Iris pigment epithelial cell (primary cell): ENCODE measurements at places on chromosomes 5 and 9.

DNA sequence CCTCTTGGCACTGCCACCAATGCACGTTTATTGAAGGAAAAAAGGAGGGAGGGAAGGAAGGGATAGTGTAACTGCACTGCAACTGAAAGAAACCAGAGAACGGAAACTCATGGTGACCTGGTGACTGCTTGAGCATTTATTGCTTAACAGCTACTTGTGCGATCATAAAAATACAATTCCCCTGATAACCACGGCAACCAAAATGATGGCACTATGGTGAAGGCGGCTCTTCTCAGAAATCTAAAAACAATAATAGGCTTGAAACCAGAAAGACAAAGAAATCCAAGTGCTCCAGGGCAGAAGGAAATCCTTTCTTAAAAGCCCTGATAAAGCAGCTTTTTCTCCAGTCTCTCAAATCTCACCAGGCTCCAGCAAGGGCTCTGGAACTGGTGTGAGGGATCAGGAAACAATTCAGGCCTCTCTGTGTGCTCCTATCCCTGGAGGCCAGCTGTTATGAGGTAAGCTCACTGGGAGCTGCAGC lies 1.9 kb downstream of the FBXO10 start:
- DNase-seq, result peak; percentile 76

- DNase-seq, result peak; percentile 55
Observed at GRCh38 chr5:93588352-93589151, 5.5 kb downstream of the NR2F1 start.

DNA sequence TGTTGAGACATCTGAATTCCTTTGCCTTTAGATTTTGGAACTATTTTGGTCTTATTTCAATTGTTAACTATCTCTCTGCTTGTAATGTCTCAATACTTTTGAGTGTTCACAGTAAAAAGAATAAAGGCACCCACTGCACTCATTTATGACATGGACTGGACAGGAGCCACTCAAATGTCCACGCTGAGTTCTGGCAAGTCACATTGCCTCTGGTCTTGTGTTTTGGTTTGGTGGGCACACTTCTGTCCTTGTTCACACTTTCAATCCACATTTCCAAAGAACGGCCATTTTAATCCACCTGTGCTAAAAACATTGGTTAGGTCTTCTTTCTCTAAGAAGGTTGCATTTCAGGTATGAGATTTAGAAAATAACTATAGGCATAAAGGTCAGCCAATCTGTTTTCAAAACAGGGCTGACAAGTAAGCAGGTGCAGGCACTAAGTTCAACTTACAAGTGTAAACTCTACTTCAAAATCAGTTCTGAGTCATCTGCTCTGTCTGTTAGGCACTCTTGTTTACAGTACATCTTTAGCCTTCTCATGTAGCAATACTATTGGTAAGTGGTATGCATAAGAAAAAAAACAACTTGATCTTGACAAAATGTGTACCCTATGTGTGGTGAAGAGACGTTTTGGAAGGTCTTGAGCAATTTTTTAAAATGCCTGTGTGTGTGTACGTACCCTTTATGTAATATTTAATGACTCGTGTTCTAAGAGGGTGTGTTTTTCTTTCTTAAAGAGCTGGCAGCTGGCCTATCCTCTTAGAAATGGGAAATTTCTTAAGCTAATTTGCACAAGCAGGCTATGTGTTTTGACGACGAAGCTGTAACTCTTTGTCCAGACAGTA lies 31.5 kb upstream of the ZFAND5 start:
- DNase-seq, result peak; percentile 96

DNA sequence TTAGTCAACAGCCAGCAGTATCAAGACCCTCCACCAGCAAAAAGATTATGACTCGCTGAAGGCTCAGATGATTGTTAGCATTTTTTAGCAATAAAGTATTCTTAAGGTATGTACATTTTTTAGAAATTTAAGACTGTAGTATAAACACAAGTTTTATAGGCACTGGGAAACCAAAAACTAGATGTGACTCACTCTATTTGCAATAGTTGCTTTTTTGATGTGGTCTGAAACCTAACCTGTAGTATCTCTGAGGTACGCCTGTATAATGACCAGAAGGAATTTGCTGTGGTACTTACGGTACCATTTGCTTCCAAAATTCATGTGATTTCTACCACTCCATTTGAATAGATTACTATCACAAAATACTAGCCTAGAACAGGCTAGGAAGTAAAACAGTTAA lies 60.8 kb downstream of the WDR41 start:
- DNase-seq, result peak; percentile 44

DNA sequence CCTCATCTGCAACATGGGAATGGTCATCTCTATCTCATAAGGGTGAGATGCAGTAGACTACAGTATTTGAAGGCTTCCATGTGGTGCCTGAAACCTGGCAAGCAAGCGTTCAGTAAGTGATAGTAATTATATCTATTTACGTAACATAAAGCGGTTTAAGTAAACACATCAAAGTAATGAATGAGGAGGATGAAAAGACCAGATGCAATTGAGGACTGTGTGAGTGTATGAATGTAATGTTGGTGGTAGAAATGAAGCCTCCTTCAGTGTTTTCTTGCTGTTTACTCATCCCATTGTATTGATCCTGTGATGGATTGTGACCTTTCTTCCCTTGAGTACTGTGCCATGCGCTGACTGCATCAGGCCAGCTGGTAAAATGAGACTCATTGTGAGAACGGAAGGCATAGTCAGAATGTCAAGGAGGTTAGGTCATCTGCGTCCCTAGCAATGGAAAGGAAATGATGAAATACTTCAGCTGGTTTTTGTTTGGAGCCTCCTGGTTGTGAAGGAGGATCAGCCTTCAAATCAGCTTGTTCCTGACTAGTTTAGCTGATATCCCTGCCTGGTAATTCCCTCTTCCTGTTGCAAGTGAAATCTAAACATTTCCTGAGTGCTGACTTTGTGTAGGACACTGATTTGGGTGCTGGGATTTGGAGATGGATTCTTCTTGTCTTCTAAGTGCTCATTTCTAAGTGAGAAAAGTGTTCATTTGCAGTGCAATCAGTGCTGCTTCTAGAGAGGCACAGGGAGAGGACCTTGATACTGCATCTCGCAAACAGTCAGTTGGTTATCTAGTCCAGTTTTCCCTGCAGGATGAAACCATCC lies 35.6 kb downstream of the TNFSF8 start:
- DNase-seq, result peak; percentile 97

GRCh38 chr5:106656821-106657220 lies 1013.9 kb downstream of the EFNA5 start:
- DNase-seq, result no peak

DNA sequence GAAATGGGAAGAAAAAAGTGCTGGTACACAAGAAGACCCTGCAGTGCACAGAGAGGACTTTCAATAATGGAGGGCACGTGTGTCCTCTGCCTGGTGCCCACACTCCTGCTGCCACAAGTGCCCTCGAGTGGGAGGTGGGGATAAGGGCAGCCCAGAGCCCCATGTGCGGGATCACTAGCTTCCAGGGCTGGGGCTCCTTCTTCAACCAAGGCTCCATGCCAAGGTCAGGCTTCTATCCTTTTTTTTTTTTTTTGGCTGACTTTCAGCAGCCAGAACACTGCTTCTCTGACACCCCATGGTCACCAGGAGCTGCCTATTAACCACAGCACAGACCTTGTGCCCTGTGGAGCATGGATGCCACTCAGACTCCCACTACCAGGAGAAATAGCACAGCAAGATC lies 7.5 kb downstream of the ACSL6 start:
- DNase-seq, result no peak

DNA sequence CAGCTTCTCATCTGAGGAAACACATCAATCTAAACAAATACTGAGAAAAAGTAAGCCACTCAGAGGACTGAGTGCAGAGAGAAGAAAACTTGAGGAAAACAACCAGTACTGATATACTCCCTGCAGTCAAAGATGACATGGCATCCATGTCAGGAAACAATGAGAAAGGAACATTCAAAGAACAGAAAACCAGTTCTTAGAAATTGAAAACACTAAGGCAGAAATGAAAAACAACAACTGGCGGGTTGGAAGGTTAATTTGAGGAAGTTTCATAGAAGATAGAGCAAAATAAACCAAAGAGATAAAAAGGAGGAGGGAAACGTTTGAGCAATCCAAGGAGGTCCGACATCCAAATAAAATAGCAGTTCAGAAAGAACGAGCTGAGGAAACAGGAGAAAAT lies 475.2 kb downstream of the HINT1 start:
- DNase-seq, result no peak

- no peak for DNase-seq
Observed at GRCh38 chr9:117434566-117434965, 19.7 kb upstream of the ASTN2 start.

GRCh38 chr9:95991326-95991725 lies 115.8 kb downstream of the ERCC6L2 start:
- no peak for DNase-seq

- DNase-seq, result peak; percentile 95
Observed at GRCh38 chr5:72141440-72142355, 34.4 kb downstream of the MAP1B start.

GRCh38 chr9:125268394-125269013 lies 6.9 kb downstream of the GAPVD1 start:
- DNase-seq, result no peak

DNA sequence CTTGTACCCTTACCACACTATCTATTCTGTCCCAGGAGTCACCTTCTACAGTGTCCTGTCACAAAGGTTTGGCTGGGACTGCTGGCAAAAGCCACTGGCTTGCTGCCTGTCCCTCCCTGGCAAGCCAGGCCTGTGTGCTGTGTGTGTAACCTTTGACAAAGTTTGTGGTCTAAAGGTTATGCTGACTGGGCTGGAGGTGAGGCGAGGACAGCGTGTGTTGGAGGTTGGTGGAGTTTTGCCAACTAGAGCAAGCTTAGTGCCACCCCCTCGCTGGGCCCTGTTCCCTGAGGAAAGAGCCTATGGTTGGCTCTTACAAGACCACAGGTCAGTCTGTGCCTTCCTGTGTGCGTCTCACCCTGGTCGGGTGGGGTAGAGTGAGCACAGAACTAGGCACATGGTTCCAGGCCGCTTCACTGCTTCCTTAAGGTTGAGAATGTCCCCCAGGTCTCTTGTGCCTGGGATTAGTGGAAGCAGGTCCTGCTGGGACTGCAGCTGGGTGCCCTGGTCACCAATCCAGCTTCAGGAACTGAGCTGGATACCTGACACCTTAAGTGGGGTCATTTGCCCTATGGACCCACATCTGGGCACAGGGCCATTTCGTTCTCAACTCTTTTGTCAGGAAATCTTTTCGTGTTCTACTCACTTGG lies 152.2 kb downstream of the GADD45G start:
- DNase-seq, result no peak

DNA sequence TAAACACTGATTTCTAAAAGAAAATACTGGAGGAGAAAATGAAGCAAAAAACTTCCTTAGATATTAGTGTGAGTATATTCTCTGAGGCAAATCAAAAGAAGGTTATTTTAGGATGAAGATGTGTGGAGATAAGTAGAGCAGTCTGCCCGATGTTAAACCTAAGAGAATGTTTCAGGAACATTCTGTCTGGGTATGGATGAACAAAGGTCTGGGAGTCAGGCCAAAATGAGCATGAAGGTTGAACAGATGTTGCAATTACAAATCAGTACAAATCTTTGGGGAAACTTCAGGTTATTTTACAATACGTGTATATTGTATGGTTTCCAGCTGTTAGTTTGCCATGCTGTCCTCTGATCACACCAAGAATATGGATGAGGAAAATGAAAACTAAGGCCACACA lies 14.4 kb upstream of the CEP78 start:
- peak; percentile 44 for DNase-seq

DNA sequence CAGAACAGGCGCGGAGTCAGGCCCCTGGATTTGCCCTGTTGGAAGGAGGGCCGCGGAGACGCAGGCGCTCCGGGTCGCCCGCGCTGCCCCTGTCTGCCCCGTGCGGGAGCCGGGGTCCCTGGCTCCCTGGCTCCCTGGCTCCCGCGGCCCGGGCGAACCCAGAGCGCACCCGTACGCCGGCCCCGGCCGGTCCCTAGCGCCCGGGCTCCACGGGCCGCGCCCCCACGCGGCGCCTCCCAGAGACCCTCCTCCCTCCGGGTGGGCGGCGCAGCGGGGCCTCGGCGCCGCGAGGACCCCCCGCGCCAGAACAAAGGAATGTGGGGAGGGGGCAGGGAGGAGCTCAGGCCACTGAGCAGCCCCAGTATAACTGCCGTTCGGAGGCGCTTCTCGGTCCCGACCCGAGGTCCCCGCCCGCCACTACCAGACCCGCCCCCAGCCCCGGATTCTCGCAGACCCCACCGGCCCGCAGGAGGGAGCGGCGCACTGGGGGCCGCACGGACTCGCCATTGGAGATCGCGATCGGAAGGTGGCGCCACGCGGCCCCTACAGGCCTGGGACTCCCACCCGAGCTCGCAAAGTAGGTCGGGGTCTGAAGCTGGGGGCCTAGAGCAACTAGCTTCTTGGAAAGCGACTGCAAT lies 2.4 kb downstream of the NFIL3 start:
- DNase-seq, result peak; percentile 49
